ENCODE measurements at places on chromosomes 11 and 22.

DNA sequence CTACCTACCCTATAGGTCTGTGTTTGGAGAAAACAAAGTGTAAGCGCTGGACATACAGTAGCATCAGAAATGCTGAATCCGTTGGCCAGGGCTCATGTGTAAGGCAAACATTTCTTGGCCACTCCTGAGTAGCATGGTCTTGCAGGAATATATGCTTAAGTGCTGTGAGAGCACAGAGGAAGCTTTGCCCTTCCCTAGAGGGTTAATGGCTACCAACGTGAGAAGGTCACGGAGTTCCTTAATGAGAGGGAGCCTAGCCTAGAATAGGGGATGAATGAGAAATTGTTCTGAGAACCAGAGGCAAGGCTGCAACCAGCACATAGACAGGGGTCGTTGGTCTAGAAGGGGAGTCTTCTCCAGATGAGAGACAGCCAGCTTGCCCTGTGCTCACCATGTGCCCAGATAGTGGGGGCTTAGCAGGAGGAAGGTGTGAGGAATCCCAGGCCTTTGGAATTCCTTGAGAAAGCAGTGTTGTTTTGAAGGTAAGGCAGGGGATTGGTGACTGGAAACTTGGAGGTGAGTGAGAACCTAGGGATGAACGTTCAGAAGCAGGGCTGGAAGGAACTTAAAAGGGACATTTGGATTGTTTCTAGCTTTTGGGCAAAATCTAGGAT is 29.5 kb downstream of the RCOR2 start:
- no peak for DNase-seq

GRCh38 chr11:61293867-61294716 is 1.0 kb downstream of the VWCE start:
- DNase-seq, result peak; percentile 17

DNA sequence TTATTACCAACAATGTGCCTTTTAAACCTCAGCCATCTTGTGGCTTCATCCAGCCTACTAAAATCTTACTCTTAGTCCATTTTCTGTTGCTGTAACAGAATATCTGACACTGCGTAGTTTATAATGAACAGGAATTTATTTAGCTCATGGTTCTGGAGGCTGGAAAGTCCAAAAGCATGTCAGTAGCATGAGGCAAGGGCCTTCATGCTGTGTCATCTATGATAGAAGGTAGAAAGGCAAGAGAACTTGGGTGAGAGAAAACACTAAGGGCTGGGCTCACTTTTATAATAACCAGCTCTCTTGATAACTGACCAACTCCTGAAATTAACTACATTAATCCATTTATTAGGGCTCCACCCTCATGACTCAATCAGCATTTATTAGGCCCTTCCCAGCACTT is 13.5 kb downstream of the BTBD10 start:
- no peak for DNase-seq

GRCh38 chr22:39925909-39926679 is 25.2 kb downstream of the GRAP2 start:
- no peak for DNase-seq

GRCh38 chr11:69877235-69877634 is 58.0 kb upstream of the FGF3 start:
- no peak for DNase-seq

Measured in NCI-H1694 (cell line).